Activated T-helper 2 cell treated with anti-CD3 and anti-CD28 coated beads, Interferon-gamma antibody, Interleukin-2, Interleukin-4, amounts not matched to agents 10 μg/mL and 5 μg/mL and 100 μg/mL, durations not matched to agents 14 hours and 24 hours and 36 hours (primary cell): ENCODE measurements at places on chromosomes 12 and 14. TPM values are rescaled to one million over a fixed set of nuclear protein-coding genes. Genes with fewer than 3 reads are reported as not detected.

GRCh38 chr14:88775532-88775931 lies 17.2 kb downstream of the EML5 start:
- no peak overlapping the region for H3K4me3 ChIP-seq
- no peak overlapping the region for H3K27ac ChIP-seq
- no peaks in the 10 kb centered on the region for H3K36me3 ChIP-seq
- peaks cover 2% of the 10 kb centered on the region for H3K27me3 ChIP-seq

The GALNT8 gene
- 1.2 and 1.4 TPM in 2 replicates for total RNA-seq

DNA sequence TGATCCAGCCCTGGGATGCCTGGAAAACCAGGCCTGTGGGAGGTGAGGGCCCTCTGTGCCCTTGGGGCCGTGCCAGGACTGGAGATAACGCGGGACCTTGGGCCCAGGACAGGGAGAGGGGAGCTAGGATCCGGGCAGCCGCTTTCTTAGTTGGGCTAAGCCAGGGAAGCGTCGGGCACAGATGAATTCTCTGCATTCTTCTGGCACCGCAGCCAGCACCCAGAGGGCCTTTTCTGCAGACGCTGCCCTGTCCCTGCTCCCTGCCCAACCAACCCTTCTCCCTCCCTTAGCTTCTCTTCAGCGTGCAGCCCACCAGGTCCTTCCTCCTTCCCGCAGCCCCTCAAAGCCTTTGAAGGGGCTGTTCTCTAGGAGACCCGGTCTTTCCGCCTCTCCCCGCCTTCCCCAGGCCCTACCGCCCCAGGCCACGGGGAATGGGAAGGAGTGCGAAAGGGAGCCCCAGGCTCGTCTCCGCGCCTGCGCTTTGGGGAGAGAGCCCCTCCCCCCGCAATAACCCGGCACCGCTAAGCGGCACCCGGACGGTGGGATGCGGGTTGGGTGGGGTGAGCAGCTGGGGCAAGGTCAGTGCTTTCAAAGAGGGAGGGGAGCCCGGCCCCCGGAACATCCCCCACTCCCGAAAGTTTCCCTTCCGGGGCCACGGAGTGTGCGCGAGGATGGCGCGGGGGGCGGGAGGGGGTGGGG lies 663 bp downstream of the NCKAP5L start:
- DNase-seq: no peak
- H3K27ac ChIP-seq: no peak overlapping the region
- peak overlapping the region; percentile 61 for H3K4me3 ChIP-seq
- H3K27me3 ChIP-seq: peaks cover 12% of the 10 kb centered on the region
- H3K36me3 ChIP-seq: no peaks in the 10 kb centered on the region

DNA sequence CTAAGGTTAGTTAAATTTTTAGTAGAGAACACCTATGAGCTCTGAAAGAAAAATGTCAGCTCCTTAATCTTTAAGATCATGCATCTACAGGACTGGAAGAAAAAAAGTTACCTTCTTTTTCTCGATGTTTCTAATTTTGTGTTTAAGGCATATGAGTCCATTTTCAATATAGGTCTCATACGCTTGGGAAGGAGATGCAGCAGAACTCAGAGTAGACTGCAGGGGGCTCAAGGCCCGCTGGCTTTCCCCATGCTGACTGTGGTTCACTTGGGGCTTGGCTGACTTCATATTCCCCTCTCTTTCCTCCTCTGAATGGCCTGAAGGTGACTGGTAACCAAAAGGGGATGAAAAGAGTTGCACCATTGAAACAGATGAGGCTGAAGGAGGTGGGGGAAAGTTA lies 1.5 kb downstream of the CAPRIN2 start:
- DNase-seq: no peak
- no peaks in the 10 kb centered on the region for H3K27me3 ChIP-seq
- H3K27ac ChIP-seq: no peak overlapping the region

The KCNJ8 gene
- not detected in 2 replicates for total RNA-seq

DNA sequence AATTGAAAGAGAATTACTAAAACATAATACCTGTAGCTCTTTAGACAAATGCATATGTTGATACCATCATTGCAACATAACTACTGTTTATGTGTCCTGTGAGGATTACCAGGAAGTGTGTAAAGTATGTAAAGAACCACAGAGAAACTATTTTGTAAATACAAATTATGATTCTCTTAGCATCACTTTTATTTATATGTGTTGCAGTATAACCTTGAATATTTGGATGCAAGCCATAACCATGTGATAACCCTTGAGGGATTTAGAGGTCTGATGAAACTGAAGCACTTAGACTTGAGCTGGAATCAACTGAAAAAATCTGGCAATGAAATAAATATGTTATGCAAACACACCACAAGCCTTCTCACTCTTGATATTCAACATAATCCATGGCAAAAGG lies 77.5 kb downstream of the LRRC9 start:
- no peaks in the 10 kb centered on the region for H3K36me3 ChIP-seq
- no peaks in the 10 kb centered on the region for H3K27me3 ChIP-seq
- no peak for DNase-seq
- H3K4me3 ChIP-seq: no peak overlapping the region

GRCh38 chr12:4286771-4287317 lies 13.3 kb downstream of the CCND2 start:
- H3K36me3 ChIP-seq: peaks cover 97% of the 10 kb centered on the region
- no peaks in the 10 kb centered on the region for H3K27me3 ChIP-seq
- peak overlapping the region; percentile 48 for H3K27ac ChIP-seq
- no peak overlapping the region for H3K4me3 ChIP-seq

DNA sequence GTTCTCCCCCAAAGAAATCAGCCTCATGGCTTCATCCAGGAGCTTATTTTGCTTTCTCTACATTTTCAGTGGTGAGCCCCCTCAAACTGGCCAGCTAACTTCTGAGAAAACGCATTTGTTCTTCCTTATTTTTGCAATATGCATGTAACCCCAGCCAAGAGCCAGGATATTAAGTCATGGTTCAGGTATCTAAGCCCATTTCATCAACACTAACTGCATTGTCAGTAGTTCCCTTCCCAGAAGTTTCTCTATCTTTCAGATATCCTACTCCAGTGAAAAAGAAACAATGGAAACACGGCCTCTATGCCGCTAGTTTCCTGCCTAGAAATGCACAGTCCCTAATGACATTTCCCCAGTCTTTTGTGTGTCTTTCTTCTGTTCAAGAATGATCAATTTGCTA lies 102.8 kb upstream of the RASSF8 start:
- H3K36me3 ChIP-seq: no peaks in the 10 kb centered on the region
- no peak overlapping the region for H3K4me3 ChIP-seq
- peaks cover 4% of the 10 kb centered on the region for H3K4me1 ChIP-seq
- peaks cover 2% of the 10 kb centered on the region for H3K27me3 ChIP-seq
- DNase-seq: no peak
- no peak overlapping the region for H3K27ac ChIP-seq

- H3K27ac ChIP-seq: no peak overlapping the region
- no peaks in the 10 kb centered on the region for H3K4me1 ChIP-seq
- H3K27me3 ChIP-seq: peaks cover 23% of the 10 kb centered on the region
- DNase-seq: no peak
- no peak overlapping the region for H3K4me3 ChIP-seq
Observed at GRCh38 chr12:75579552-75579951, 68.1 kb upstream of the KRR1 start.

- no peak overlapping the region for H3K27ac ChIP-seq
- no peaks in the 10 kb centered on the region for H3K4me1 ChIP-seq
- H3K27me3 ChIP-seq: no peaks in the 10 kb centered on the region
- H3K4me3 ChIP-seq: no peak overlapping the region
Observed at GRCh38 chr14:37972941-37973887, 234.5 kb upstream of the SSTR1 start.

DNA sequence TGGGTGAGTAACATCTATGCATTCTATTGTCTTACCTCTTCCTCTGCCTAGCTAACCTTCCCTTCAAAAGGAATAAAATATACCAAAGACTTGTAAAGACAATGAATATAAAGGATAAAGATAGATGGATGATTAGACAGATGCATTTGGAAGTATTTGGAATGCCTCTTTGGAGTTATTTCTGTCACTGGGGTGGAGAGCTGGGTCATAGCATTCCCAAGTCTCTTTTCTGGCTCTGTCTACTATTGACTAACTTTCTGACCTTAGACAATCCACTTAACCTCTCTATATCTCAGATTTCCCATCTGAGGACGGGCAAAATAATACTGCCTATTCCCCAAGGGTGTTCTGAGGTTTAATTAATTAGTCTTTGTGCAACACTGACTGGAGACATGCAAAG lies 517.4 kb downstream of the DIO2 start:
- no peaks in the 10 kb centered on the region for H3K27me3 ChIP-seq
- H3K4me1 ChIP-seq: no peaks in the 10 kb centered on the region
- H3K27ac ChIP-seq: no peak overlapping the region
- H3K4me3 ChIP-seq: no peak overlapping the region
- DNase-seq: no peak

- no peak for DNase-seq
- no peaks in the 10 kb centered on the region for H3K36me3 ChIP-seq
- no peak overlapping the region for H3K4me3 ChIP-seq
- H3K4me1 ChIP-seq: peaks cover 19% of the 10 kb centered on the region
Observed at GRCh38 chr12:15708396-15709076, 80.7 kb downstream of the EPS8 start.

DNA sequence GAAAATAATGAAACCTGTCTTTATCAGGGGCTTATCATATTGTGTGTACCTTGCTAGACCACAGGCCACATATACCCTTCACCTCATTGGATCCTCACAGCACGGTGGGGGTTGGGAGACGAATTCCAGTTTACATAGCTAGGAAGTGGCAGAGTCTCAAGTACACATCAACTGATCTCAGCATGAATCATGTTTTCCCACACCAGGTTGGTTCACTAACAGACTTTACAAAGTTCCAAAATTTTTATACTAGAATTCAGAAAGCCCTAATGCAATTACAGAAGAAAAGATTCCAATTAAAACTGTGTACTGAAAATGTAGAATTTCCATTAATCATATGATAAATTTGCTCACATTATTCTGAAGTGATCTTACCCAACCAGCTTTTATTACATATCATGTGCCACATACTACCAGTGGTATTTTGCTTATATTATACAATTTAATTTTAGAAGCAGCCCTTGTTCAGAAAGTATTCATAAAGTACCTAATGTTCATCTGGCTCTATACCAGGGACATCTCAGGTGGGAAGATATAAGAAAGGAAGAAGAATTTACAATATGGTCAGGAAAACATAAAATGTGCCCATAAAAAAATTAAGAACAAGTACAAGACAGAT lies 196.2 kb downstream of the ITPR2 start:
- no peak for DNase-seq
- H3K36me3 ChIP-seq: peaks cover 5% of the 10 kb centered on the region
- no peak overlapping the region for H3K4me3 ChIP-seq
- H3K27me3 ChIP-seq: no peaks in the 10 kb centered on the region
- H3K4me1 ChIP-seq: peaks cover 3% of the 10 kb centered on the region

DNA sequence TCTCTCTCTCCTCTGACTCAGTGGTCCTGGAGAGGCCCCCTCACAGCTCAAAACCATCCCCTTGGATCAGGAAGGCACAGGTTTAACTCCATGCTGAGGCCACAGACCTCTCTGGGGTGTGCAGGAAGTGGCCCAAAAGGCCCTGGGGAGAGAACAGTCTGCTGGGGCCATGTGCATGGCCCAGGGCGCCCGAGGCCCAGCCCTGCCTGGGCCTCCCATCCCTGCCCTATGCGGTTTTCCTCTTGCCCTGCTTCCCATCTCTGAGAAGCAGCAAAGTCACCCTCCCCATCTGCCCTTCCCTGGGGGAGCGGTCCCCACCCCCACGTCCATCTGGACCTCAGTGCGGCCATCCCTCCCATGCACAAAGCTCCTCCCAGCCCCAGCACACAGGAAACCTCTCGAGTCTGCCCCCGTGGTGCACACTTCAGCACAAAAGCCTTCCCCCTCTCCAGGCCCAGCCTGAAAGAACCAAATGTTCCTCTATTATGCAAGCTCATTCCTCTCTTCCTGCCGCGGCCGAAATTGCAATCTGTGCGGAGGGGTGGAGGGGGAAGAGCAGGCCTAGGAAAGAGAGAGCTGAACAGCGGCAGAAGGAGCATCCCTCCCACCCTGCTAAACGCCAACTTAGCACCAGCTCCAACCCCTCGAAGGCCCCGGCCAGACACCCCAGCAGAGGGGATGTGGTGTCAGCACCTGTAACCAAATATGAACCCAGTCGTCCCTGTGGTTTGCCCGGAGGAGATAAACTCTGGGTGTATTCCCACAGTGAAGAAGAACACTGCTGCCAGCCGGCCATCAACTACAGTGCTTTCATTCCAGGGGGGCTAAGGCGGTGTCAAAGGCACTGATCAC lies 108.5 kb downstream of the SCARB1 start:
- peaks cover 3% of the 10 kb centered on the region for H3K36me3 ChIP-seq
- H3K27ac ChIP-seq: no peak overlapping the region
- peaks cover 6% of the 10 kb centered on the region for H3K4me1 ChIP-seq
- DNase-seq: no peak
